ENCODE measurements at places on chromosomes 6 and 20.

GRCh38 chr6:40804905-40805304 is 217.7 kb upstream of the LRFN2 start:
- DNase-seq: no peak

GRCh38 chr20:50019466-50020256 is 36.9 kb downstream of the SNAI1 start:
- peak; percentile 43 for DNase-seq

DNA sequence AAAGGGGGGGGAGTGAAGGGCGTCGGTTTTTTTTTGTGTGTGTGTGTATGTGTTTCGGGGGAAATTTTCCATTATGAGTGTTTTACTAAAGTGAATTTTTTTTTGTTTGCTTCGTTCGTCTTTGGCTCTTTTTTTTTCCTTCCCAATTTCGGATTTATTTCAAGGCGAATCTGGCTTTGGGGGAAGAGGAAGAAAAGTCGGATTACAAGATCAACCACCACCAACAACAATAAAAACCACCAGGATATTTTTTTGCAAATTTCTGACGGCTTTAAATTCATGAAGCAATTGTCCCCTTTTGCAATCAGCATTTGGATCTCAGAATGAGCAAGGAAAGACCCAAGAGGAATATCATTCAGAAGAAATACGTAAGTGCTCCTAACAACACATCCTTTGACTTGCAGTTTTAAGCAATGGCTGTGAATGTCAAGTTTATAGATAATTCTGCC is 372 bp downstream of the JARID2 start:
- no peak for DNase-seq

- DNase-seq: no peak
These were observed 103.0 kb downstream of the DLL1 start for GRCh38 chr6:170187669-170188566.

- no peak for DNase-seq
These were observed 44.0 kb downstream of the PANK2 start for GRCh38 chr20:3933218-3933617.

GRCh38 chr6:149717255-149717587 is 680 bp downstream of the LATS1 start:
- DNase-seq: no peak

DNA sequence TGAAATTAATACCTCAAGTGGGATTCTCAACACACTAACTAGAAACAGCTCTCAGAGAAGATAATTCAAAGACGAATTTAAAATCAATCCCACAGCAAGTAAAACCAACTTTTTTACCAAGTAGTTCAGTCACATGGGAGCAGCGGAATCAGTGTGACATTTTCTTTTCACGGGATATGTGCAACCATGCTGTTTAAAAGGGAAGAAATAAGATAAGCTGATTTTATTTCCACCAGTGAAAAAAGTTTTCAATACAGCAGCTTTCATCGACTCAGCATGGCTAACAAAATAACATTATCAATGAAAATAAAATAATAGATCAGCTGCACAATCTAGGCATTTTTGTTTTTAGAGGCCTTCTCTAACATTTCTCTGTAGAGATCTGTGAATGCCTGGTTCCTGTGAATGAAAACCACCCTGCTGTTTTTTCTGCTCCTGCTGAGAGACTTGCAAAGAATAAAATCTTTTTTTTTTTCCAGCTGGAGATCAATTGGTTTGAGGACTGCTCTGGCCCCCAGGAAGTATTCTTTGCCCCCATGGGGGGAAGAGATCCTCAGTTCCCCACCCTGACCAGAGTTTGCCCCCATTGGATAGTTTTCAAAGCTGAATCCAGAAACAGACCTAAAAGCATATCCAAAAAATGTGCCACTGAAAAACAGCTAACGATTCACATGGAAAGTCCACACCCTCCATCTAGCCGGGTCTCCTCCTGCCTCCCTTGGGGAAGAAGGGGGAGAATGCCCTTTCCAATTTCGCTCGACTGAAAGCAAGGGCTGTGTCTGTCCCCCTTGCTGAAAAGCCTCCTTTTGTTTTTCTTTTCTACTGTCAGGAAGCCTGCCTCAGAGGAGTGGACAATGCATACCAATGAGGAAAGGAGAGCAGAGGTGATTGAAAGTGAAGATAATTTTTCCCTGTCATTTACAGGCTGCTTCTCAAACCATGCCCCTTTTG is 317.6 kb downstream of the PRKN start:
- no peak for DNase-seq

DNA sequence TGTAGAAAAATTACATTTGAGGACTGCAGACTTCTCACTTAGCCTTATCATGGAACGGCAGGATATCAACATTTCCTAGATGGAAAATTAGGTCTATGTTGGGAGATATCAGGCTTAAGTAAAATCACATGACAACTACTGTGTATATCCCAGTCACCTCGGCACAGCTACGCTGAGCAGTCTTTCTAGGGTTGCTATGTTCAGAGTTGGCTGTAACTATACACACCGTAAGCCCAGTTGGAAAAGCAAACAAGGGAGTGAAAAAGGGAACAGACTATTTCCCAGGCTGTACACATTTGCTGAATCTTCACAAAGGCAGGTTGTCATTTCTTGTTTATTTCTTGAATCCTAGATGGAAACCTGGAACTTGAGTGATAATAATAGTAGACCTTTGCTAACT is 80.7 kb upstream of the PTPRK start:
- DNase-seq: no peak

- peak; percentile 68 for DNase-seq
These were observed at the start of gene DAAM2 for GRCh38 chr6:39791850-39792539. Gene DAAM2, plus strand, starts transcription at chr6:39792376. Its CDS starts 63,927 bp downstream, at chr6:39856303.

DNA sequence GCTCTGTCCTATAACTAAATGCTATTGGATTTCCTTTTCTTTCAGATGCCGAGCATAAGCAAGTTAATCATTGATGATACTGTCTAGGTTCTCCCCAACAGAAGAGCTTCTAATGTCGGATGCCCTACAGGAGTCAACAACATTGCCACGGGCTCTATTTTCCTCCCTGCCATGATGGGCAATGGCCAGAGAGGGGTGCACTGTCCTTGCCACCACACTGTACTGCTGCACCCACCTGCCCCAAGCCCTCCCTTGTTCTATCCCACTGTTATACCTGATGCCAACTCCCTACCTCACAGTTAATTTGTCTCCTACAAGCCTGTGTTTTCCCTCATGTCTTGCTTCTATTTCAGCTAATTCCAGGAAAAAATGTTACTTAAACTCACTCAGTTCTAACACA is 773.6 kb upstream of the CHD6 start:
- no peak for DNase-seq

- DNase-seq: no peak
These were observed 96.6 kb upstream of the IRAK1BP1 start for GRCh38 chr6:78770765-78771164.

GRCh38 chr20:24958506-24959385 is 9.7 kb downstream of the CST7 start:
- DNase-seq: no peak
